GM23338 (cell line): ENCODE measurements at places on chromosomes 12 and 14. TPM values are rescaled to one million over a fixed set of nuclear protein-coding genes. Genes with fewer than 3 reads are reported as not detected.

HOTAIR gene
- total RNA-seq, result not detected in 2 replicates

FAM181A gene
- not detected in 2 replicates for total RNA-seq

KRT72 gene
- not detected in 2 replicates for total RNA-seq

RNF41 gene
- total RNA-seq, result 68.2 and 77.1 TPM in 2 replicates

FOXN4 gene
- 0.35 TPM in 1 of 2 replicates, not detected in the other for total RNA-seq

RASAL1 gene
- total RNA-seq, result 5.4 and 8.2 TPM in 2 replicates
